ENCODE measurements at places on chromosomes 7 and 10.

DNA sequence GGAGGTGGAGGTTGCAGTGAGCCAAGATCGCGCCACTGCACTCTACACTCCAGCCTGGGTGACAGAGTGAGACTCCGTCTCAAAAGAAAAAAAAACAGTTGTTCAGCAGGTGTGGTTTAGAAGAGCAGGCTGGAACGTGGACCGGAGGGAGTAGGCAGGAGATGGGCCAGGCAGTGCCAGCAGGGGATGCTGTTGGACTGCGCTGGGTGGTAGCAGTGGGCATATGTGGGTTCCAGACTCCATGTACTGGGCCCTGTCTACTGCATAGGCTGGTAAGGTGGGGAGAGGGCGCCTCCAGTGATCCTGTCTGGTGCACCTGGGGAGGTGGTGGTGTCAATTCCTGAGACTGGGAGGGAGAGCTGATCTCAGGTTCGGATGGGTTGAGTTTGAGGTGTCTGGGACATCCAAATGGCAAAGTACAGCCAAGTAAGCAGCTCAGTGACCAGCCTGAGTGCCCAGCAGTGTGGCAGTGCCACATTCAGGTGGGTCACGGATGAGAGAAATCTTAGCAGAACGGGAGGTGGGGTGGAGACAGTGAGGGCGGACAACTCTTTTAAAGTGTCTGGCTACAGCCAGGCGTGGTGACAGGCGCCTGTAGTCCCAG lies 25.9 kb downstream of the SFXN4 start:
- no peak for DNase-seq

DNA sequence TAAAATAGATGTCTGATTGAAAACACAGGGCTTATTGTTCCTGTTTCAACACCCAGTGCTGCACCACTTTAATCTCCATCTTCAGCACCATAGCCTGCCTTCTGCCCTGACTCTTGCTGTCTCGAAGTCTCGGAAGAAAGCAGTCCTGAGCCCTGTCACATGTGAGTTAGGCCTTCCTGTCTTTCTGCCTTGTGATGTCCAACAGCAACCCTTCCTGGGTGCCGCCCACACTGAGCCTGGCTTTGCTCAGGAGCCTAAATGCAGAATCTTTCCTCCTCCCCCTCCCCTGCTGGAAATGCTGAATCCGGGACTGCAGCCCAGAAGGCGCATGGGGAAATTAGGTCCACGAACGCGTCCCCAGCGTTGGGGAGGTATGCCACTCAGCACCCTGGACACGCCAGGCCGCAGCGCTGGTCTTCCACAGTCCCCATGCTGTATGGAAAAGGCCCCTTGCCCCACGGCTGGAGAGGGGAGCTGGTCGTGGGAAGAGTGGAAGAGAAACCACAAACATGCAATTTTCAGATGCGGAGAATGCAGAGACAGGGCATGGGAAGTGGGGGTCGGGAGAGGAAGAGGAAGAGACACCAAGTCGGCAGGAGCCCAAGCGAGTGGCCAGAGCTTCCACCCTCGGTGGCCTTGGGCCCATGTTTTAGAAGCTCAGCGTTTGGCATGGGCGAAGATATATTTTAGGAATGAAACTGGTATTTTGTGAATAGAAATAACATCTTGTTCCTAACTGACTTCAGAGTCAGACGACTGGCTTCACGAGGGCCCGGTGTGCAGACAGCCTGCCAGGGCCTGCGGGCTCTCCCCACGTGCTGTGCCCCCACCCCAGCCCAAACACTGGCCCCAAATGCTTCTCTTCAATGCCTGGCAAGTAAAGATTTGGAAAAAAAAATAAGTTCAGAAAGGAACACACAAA lies 656.1 kb upstream of the FOXK1 start:
- DNase-seq = no peak

GRCh38 chr10:78523453-78523852 lies 489.8 kb downstream of the RPS24 start:
- DNase-seq = no peak

DNA sequence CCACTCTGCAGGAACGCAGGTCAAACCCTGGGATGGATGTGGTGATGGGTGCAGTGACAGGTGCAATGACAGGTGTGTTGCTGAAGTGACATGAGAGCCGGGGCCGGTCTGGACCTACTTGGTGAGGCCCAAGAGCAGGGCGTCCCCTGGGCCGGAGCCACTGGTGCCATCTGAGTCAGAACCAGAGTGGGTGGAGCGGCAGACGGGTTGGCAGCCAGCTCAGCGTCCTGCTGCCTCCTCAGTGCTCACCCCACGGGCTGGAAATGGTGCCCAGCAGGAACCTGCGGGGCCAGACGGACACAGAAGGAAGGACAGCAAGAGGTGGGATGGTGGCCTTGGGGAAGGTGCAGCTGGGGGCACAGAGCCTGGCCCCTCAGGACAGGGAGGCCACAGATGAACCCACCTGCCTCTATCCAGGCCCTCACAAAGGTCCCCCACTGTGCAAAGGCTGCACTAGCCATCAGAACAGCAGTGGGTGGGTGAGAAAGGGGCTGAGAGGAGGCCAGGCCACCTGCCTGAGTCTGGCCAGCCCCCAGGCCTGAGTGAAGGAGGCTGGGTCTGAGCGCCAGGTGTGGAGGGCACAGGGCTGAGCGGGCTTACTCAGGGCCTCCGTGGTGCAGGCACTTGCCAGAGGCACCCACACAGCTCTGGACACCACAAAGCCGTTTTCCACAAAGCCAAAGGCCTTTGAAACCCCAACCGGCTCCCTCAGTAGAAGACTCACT lies 129.0 kb upstream of the PPP2R2D start:
- DNase-seq = peak; percentile 30

GRCh38 chr7:84513061-84513460 lies 318.5 kb upstream of the SEMA3A start:
- DNase-seq = no peak

- no peak for DNase-seq
Observed at GRCh38 chr10:125155101-125155500, 5.3 kb downstream of the CTBP2 start.

DNA sequence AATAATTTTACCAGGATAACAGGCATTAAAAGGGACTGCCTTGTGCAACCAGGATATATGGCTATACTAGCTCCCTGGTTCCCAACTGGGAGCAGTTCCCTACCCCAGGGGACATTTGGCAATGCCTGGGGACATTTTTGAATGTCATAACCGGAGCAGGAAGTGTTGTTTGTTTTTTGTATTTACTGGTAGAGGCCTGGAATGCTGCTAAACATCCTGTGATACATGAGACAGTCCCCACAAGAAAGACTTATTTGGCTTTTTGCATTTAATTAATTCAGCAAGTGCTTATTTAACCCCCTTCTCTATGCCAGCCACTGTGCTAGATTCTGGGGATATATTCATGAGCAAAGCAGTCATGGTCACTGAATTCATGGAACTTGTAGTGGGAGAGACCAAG lies 181.2 kb downstream of the BBS9 start:
- DNase-seq = no peak

DNA sequence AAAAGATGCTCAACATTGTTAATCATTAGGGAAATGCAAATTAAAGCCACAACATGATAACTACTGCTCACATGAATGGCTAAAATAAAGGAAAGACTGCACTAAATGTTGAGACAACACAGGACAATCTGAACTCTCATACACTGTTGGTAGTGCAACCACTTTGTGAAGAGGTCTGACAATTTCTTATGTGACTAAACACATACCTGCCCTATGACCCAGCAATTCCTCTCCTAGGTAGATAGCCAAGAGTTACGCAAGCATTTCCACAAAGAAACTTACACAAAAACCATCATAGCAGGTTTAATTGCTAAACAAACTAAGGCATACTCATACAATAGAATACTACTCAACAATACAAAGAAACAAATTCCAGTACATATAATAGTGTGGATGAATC lies 41.8 kb upstream of the HERPUD2 start:
- DNase-seq = no peak

DNA sequence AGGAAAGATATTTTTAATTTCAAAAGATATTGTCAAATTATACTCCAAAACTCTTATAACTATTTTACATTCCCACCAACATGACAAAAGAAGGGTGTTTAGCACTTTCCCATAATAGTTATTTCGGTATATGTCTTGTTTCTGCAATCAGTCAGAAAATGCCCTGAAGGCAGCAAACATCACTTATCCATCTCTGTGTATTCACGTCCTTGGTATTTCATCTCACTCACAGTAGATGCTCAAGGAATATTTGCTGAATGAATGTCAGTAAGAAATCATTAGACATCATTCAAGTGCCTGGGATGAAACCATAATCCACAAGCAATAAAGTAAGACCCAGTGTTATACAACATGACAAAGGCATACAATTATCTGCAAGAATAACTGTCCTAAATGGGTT lies 112.7 kb downstream of the GFRA1 start:
- DNase-seq = no peak

- no peak for DNase-seq
Observed at GRCh38 chr7:152865461-152865860, 105.9 kb downstream of the ACTR3B start.

DNA sequence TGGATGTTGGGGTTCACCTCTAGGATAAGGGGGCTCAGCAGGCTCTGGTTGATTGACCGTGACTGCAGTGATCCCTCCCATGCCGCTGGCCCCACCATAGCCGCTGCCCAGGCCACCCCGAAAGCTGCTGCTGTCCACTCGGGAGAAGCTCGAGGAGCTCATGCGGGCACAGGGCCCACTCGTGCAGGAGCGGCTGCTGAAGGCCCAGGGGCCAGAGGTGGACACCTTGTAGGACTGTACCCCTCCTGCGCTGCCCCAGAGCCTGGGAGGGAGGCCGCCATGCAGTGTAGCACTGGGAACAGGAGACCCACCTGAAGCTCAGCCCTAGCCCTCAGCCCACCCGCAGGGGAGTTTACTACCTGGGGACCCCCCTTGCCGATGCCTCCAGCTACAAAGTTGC lies 70.0 kb downstream of the CHRM2 start:
- no peak for DNase-seq

DNA sequence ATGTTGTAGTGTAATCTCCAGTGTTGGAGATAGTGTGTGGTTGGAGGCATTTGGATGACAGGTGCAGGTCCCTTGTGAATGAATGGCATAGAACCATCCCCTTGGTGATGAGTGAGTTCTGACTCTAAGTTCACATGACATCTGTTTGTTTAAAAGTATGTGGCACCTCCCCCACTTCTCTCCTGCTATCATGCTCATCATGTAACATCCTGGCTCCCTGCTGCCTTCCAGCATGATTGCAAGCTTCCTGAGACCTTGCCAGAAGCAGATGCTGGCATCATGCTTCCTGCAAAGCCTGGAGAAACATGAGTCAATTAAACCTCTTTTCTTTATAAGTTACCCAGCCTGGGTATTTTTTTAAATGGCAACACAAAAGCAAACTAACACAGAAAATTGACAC lies 499.0 kb upstream of the SEMA3D start:
- DNase-seq = no peak

GRCh38 chr10:113169853-113170460 lies 219.9 kb downstream of the TCF7L2 start:
- no peak for DNase-seq

DNA sequence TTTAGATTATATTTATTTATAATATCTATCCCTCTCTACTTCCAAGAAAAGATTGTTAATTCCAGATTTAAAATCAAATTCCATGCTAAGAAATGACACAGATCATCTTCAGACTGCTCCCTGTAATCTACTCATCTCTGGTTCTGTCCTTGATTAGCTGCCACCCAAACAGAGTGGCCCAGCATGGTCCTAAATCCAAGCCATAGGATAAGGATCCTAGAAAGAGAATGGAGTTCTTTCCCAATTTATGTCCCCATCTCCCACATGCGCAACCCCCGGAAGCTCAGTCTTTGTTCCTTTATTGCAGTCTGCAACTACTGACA lies 23.4 kb upstream of the HDAC9 start:
- no peak for DNase-seq

Measured in cerebellum (tissue), 4 donors.